ENCODE measurements at places on chromosomes 16 and 17.

GRCh38 chr16:28528463-28528867, 10.3 kb downstream of the NUPR1 start:
- no peak for DNase-seq

DNA sequence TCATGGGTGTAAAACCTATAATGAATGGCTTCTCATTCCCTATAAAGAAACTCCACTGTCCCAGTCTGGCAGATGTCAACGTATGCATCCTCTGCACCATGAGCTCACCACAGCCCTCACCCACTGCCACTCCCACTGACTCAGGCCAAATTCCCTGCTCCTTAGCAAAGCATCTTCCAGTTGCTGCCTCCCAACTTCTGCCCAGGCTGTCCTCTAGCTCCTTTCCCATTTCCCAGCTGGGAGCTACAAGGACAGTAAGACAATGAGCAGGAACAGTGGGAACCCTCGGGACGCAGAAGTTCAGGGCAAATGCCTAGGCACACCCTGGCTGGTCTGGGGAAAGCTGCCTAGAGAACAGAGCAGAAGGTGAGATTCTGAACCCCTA, 9.1 kb upstream of the THAP11 start:
- DNase-seq: no peak

DNA sequence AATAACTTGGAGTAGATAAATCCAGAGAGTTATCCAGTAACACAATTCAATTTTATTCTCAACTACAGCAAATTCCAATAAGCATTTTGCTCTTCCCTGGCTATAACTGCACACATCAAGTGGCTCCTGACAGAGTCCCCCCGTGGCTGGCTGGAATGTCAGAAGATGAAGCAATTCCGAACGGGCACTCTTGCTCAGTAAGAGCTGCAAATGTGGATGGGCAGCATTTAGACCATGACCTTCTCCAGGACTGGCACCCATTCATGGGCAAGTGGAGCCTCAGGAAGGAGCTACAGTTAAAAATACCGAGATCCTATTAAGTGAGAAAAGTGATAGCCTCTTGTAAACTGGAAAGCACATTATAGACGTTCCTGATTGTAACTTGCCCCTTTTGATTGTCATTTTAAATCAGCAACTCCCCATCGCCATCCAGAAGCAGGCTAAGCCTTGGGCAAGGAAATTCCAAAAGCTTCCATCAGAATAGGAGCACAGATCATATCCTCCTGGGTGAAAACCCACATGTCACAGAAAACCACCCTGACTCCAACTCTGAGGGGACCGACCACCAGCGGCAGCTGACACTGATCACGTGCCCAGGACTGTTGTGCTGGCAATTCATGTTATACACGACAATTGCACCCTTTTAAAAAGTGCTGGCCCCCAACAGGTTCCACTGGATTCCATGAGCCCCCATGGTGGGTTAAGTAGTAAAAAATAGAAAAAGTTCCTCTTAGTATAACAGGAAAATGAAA, 7.1 kb downstream of the UBE2O start:
- no peak for DNase-seq

DNA sequence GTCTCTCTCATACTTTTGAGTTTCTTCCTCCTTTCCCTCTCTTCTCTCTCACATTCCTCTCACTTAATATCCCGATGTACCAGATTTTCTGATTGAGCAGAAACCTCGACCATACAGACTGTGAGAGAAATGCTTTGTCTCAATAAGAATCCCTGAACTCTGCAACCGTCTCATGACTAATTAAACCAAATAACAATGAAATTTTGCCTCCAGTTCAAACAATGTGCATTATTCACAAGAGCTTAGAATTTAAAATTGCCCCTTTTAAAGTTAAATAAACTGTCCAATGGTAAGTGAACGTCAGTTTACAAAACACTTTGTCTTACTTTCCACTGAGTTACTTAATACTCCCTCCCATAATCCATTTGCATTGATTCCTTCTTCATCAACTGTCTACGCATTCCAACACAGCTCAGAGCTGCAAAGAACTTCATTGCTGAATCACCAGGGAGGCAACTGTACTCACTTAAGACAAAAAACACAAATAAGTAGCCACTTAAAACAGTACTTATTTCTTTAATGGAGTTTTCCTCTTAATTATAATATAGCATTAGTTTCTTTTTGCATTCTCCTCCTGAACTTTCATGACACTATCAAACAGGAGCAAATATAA, 4.9 kb downstream of the CDH11 start:
- no peak for DNase-seq

DNA sequence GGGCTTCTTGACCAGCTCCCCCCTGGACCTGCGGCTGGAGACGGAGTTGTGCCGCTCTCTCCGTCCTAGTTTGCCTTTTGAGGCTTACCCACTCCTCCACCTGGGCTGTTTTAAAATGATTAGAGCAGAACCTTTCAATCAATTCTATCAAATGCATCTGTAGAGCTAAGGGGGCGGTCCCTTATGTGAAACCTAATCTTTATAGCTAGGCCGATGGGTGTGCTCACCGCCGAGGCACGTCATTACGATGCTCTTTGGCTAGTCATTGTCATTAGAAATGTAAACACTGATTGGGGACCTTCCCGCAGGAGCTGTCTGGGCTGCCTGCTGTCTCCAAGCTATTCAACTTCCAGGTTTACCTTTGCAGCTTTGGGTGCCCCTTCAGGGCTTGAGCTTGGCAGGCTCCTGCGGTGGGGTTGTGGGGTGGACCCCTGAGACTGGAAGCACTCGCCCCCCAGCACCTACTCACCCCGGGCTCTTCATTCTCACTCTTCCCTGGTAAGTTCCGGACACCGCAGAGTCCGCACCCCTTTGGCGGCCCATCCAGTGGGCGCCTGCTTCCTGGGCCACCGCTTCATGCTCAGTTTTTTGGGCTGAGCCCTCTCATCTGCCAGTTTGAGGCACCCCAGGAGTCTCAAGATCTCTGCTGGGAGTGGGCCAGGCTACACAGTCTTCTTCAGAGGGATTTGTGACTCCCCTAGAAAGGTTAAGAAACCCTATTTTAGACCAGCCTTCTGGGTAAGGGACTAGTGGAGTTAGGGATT, 20.9 kb upstream of the IL17C start:
- DNase-seq: no peak

- no peak for DNase-seq
These were observed 1.3 kb upstream of the LRRC37A3 start for GRCh38 chr17:64920419-64921172.

- peak; percentile 46 for DNase-seq
These were observed 19.0 kb upstream of the ITPRIPL2 start for GRCh38 chr16:19094542-19095365.

- DNase-seq: peak; percentile 62
These were observed 42.4 kb upstream of the NF1 start for GRCh38 chr17:31052187-31052889.

- DNase-seq: no peak
These were observed 77.8 kb downstream of the USP31 start for GRCh38 chr16:23071196-23072083.

- DNase-seq: no peak
These were observed 72.8 kb downstream of the SCNN1B start for GRCh38 chr16:23374721-23375510.

DNA sequence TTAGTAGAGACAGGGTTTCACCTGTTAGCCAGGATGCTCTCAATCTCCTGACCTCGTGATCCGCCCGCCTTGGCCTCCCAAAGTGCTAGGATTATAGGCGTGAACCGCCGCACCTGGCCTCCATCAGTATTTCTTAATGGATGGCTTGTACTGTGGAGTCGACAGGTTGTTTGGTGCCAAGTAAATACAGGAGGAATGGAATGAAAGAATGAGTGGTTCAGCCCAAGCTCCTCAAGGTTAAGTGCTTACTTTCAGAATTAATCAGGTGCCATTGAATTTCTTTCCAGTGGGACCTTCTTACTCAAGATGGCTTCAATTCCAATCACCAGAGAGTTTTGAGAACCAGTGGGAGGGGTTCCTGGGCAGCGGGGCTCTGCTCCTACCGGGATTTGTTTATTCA, 25.0 kb downstream of the ALOX15 start:
- DNase-seq: no peak

- DNase-seq: no peak
These were observed 34.0 kb downstream of the OR1D5 start for GRCh38 chr17:3029213-3029913.

GRCh38 chr16:89055894-89056555, 37.6 kb upstream of the ACSF3 start:
- no peak for DNase-seq

DNA sequence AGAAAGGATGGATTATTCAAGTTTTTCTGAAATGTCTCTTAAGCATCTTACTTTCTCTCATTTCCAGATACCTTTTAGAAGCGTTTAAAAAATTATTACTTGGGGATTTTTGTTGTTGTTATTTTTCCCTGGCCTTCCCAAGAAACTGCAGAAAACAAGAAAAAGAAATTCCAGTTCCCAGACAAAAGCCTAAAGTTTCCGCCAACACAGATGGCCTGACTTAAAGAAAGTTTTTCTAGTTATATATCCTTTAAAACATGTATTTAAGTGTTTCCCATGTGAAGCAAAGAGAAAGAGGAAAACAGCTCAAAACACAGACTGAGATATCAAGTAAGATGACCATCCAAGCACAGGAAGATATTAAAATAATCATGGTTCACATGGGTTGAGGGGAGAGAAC, 401.7 kb upstream of the MAF start:
- no peak for DNase-seq

GRCh38 chr16:29116980-29117379, 132.1 kb downstream of the LAT start:
- no peak for DNase-seq

DNA sequence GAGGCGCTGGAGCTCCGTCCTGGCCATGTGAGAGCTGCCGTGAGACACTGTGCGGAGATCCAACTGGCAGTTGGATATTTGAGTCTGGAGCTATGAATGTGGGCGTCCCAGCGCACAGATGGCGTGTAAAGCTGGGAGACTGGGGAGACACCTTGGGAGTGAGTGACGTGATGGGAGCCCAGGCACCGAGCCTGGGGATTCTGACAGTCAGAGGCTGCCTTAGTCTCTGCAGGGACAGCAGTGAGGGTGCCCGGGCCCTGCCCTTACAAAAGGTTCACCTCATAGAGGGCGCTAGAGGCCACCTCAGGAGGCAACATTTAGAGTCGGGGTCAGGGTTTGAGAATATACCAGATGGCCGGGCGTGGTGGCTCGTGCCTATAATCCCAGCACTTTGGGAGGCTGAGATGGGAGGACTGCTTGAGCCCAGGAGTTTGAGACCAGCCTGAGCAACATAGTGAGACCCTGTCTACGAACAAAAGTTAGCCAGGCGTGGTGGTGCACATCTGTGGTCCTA, 194.1 kb upstream of the GSE1 start:
- no peak for DNase-seq

- peak; percentile 54 for DNase-seq
These were observed 78.3 kb downstream of the GAS7 start for GRCh38 chr17:10120109-10120485.

- no peak for DNase-seq
These were observed 128.6 kb upstream of the CCL2 start for GRCh38 chr17:34126496-34126895.

- DNase-seq: no peak
These were observed 10.0 kb downstream of the NUFIP2 start for GRCh38 chr17:29283961-29284360.

DNA sequence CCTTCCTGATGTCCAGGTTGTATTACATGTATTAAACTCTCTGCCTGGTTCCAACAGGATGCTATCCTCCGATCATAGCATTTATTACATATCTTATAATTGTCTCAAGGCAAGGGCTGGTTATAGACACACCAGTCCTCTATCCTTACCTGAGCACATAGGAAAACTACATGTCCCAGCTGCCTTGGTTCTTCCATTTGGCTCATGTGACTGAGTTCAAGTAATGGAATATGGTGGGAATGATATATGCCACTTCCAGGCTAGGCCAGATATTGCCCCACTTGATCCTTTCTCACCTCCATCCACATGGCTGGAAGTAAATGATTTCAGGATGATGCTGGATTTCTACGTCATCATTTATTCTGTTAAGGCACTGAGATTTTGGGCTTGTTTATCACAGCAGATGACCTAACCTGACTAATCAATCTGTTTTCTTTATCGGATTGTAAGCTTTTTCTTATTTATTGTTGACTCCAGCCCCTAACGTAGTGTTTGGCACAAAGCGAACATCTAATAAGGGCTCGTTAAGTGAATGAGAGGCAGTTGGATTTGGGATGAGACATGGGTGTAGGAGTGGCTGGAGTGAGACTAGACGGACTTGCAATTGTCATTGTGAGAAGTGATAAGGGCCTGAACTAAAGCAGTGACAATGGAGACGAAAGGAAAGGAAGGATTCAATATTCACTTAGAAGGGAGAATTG, 8.2 kb upstream of the SHISA9 start:
- no peak for DNase-seq

DNA sequence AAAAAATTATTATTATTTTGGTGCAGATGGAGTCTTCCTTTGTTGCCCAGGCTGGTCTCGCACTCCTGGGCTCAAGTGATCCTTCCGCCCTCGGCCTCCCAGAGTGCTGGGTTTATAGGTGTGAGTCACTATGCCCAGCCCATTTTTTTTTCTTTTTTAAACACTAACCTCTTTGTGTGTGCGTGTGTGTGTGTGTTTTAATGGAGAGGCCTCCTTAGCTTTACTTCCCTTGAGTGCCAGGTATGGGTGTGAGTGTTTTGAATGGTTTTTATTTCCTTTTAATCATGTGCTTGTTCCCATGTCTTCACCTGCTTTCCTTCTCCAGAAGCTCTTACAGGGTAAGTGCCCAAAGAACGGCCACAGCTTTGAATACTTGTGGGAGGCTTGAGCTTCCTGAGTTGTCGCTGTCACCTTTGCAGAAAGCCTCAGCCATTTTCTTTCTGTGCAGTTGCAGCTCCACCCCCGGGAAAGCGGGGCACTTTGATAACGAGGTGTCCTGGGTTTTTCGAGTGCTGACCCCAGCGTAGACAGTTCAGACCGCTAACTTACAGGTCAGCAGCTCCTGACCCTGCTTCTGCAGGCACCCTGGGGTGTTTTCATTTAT, 22.6 kb downstream of the AKAP1 start:
- DNase-seq: no peak

GRCh38 chr17:29167393-29168078, 12.7 kb downstream of the MYO18A start:
- no peak for DNase-seq

- no peak for DNase-seq
These were observed 45.1 kb upstream of the ZNF750 start for GRCh38 chr17:82884970-82885353.

DNA sequence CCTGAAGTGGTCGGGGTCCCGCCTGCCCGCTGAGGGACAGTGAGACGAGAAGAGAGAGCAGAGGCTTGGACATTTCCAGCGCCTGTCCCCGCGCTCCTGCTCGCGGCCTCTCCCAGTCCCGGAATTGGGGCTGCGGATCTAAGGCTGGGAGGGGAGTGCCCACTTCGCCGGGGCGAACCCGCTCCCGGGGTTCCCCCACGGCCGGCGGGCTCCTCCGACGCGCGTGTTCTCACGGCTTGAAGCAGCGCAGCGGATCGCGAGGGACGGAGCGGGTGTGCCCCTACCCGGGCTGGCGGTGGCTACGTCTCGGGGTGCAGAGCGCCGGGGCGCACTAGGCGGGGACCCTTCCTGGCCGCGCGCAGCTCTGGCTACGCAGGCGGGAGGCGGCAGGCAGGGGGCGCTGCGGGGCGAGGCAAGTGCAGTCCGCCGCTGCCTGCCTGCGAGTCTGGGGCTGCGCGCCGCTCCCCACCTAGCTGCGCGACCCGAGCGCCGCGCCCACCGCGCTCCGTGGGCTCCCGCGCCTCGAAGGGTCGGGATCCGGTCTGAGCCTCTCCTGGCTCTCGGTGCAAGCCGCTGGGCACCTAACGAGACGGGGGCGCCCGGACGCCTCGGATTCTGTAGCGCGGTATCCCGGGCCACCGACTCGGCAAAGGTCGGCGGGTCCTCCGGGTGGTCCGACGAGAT, 1.2 kb downstream of the NGFR start:
- DNase-seq: peak; percentile 56

- DNase-seq: no peak
These were observed 3.2 kb downstream of the EVPL start for GRCh38 chr17:76023900-76024237.

GRCh38 chr17:38333635-38334295, 10.0 kb downstream of the GPR179 start:
- DNase-seq: peak; percentile 67

Data from KBM-7 (cell line).